Vagina (tissue), 2 donors: ENCODE measurements at places on chromosomes 6 and 20.

- no peak for DNase-seq
Observed at GRCh38 chr20:35121186-35121585, 25.9 kb downstream of the EDEM2 start.

GRCh38 chr6:159982731-159983506, 14.0 kb downstream of the IGF2R start:
- no peak for DNase-seq

- DNase-seq: no peak
Observed at GRCh38 chr20:56860413-56860812, 231.3 kb downstream of the TFAP2C start.

DNA sequence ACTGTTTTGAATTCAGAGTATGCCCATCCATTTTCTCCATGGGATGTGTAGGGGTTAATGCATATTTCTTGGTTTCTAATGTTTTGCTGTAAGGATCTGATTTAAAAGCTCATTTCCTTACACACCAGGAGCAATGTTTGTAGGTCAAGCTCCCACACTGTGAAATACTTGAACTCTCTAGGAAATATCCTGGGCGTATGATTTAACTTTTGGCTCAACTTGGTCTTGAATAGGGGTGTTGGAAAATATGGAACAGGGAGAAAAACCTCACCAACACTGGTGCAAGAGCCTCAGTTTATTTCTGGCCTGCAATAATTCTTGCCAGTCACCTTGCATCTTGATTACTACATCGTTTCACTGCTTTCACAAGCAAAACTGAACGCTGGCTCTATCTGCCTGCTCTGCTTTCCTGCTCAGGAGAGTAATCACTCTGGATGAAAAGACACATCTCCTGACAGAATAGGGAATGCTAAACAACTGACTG, 25.1 kb upstream of the RFPL4B start:
- DNase-seq: no peak

- DNase-seq: no peak
Observed at GRCh38 chr20:36270744-36271638, 34.7 kb downstream of the AAR2 start.

DNA sequence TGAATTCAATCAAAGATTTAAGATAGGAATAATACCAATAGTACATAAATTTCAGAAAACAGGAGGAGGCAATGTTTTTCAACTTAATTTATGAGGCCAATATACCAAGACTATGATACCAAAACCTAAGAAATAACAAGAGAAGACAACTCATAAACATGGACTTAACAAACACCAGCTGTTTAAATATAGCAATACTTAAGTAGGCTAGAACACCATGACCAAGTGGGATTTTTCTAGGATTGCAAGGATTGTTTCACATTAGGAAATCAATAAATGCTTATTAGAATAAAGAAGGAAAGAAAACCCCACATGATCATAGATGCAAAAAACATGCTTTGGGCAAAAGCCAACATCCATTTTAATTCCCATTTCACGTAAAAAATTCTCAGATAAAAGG, 355.1 kb downstream of the EPM2A start:
- no peak for DNase-seq

GRCh38 chr6:8830794-8831193, 395.4 kb upstream of the SLC35B3 start:
- no peak for DNase-seq

GRCh38 chr6:43808412-43808811, 38.4 kb downstream of the VEGFA start:
- DNase-seq: no peak

- DNase-seq: no peak
Observed at GRCh38 chr6:3557336-3557735, 100.5 kb upstream of the SLC22A23 start.

GRCh38 chr20:479487-479886, 17.2 kb upstream of the TBC1D20 start:
- DNase-seq: no peak

DNA sequence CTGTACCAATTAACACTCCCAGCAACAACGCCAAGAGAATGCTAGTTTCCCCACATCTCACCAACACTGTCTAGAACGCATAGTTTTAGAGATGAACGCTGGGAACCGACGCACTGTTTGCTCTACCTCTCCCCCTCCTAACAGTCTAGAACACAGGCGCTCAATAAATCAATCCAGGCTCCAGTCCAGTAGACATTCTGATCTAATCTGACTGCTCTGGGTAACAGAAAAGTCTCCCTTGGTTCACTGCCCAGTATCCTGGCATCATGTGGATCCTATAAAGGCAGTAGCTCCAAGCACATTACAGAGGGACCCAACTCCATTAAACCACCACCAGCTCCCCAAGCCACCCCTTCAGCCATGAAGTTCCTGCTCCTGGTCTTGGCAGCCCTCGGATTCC, at the start of gene DEFB132:
DEFB132 (plus strand) TSS at position 306 of the 400 bp plus-strand sequence; CDS start at position 361, 55 bp downstream.
- DNase-seq: no peak

GRCh38 chr6:115594891-115595290, 465.8 kb downstream of the FRK start:
- no peak for DNase-seq

DNA sequence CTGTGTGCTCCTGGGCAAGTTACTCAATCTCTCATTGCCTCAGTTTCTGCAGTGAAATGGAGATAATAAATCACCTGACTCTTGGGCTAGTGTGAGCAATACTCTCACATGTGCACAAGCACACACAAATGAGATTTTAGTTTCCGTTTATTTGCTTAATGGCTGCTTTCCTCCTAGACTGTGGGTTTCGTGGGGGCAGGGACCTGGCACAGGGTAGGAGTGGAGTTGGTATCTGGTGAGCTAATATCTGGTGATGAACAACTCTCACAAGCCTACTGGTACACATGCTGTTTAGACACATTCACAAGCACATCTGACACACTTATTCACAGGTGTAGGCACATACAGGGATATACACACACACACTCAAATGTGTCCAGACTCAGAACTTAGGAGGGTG, 73.8 kb downstream of the TOX2 start:
- no peak for DNase-seq

DNA sequence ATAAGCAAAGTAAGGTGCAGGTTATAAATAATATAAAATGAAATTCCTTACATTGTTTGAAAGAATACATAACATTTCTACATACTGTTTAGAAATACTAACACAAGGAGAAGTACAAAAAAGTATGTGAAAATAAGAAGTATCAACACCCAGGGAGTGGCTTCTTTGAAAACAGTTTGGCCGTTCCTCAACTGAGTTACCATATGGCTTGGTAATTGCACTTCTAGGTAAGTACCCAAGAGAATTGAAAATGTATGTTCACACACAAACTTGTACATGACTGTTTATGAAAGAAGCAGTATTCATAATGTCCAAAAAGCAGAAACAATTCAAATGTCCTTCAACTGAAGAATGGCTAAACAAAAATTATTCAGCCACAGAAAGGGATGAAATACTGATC, 30.7 kb downstream of the PAK5 start:
- no peak for DNase-seq

DNA sequence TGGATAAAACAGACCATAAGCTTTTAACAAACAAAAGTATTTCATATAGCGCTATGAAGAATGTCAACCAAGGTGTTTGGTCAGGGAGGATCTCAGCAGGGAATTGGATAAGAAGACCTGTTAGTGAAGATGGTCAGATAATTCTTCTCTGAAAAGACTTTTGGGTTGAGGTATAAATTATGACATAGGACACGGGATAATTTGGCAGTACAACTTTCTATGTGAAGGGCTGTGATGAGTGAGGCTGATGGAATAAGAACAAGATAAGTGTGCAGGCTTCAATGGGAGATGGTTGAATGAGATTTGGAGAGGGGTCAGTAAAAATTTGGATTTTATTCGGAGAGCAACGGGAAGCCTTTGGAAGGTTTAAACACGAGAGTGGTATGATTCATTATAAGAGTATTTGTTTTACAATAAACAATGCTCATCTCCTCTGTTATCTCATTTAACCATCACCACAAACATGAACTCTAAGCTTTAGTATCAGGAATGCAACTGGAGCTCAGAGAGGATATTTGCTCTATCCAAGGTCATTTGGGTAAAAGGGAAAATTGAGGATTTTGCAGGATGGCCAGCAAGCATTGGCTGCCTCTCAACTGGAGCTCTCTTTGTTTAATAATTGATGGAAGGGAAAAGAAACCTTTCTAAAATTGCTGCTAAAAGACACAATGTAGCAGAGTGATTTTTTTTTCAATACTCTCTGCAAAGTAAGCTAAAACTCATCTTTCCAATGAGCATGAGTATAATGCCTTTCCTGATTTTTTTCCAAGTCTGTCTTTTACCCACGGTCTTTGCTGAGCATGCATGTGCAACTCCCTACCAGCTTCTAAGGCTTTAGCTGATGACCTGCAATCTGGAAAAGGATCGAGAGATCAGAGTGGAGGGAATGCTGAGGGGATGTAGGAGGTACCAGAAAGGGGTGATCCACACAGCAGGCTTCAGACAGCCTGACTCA, 534.0 kb downstream of the CBLN4 start:
- DNase-seq: no peak

GRCh38 chr6:33443619-33444504, 10.5 kb upstream of the ZBTB9 start:
- DNase-seq: no peak

DNA sequence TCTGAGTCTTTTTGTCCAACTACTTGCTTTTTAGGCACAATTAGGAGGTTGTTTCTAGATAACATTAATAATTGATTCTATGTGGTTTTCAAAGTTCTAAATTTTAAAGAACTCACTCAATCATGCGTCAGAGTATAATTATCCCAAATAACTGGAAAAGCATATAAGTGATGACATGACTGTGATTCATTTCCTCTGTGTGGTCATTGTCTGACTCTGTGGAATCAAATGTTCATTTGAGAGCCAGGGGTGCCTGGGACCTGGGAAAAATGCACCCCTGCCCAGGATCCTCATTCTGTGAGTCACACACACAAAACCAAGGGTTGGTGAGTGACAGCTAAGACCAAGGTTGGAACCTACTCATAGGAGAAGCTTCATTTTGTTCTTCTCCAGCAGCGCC, 127.1 kb upstream of the MLIP start:
- no peak for DNase-seq

- DNase-seq: no peak
Observed at GRCh38 chr20:33971147-33971975, 22.4 kb upstream of the RALY start.

DNA sequence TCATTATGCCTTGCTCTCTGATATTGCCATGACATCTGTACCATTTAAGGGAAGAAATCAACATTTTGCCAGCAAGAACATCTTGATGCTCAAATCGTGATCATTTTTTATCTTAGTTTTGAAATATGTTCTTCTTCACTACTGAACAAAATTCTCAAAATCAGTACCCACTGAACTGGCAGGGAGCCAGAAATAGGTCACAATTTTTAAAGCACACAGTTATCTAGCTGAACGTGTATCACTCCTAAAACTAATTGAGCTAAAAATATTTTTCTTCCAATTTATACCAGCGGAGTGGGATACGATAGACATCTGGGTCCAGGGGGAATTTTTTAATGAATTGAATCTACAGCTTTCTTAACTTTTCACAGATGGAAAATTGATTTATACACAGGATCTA, 11.3 kb downstream of the IL17F start:
- DNase-seq: no peak

DNA sequence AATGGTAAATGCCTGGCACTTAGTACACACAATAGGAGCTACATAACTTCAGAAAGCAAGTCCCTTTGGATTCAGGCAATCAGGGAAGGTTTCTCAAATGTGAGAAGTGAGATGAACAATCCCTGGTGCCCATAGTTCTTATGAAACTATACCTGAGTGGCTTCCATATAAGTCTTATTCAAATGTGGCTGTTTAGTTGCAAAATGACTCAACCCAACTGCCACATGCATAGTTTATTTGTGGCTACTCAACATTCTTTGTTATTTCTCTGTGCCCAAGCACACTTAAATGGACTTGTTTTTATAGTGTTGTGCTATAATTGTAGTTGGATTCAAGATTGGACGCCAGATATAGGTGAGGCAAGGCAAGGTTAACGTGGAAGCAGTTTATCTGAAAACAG, 93.7 kb upstream of the ATXN1 start:
- no peak for DNase-seq

GRCh38 chr20:37669062-37669772, 24.6 kb upstream of the CTNNBL1 start:
- DNase-seq: no peak

DNA sequence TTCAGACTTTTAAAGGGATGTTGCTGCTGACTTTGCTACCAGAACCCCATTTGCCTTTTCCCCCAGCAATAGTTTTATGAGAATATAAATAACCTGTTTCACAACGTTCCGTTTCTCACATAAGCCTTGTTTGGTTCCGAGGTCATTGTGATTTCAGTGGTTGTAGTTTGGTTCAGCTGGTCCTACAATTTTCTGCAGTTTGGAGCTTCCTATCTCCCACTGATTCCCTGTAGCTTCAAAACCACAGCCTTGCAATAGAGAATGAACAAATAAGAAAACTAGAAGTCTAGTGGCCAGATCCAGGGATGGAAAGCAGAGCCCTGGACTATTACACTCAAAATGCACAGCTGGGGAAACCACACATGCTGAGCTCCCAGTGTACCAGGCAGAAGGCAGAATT, 24.1 kb upstream of the SH3BGRL2 start:
- DNase-seq: no peak

- no peak for DNase-seq
Observed at GRCh38 chr20:53921443-53921973, 148.9 kb downstream of the BCAS1 start.

GRCh38 chr6:80437221-80437620, 330.8 kb downstream of the BCKDHB start:
- no peak for DNase-seq

- DNase-seq: no peak
Observed at GRCh38 chr6:29723666-29724588, 693 bp downstream of the HLA-F start.

GRCh38 chr20:31767805-31768204, 28.7 kb downstream of the TPX2 start:
- no peak for DNase-seq

GRCh38 chr6:33589392-33589730, 9.3 kb upstream of the BAK1 start:
- peak; percentile 87 for DNase-seq

DNA sequence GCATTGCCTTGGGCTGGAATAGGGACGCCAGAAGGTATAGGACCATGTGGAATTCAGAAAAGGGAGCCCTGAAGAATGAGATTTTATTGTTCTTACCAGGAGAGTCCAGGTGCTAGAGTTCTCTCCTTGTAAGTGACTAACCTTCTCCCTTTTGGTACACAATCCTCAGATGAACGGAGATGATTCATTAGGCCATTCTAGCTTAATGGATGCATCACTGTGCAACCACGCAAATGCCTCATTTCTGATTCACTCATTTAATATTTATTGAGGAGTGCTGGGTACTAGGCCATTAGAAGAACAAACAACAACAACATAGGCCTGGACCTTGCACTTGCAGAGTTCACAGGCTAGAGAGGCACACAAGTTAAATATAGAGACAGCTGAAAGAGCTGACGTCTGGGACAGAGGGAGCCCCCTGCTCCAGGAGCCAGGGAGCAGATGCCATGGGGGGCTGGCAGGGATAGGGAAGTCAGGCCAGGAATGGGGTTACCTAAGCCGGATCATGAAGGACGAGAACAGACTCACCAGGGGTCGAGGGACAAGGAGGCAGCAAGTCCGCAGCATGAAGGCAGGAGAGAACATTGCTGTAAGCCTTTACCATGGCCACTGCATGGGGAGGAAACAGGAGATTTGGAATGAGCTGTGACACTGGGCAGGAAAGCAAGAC, 179.5 kb upstream of the AKAP12 start:
- peak; percentile 70 for DNase-seq

- DNase-seq: no peak
Observed at GRCh38 chr6:157335829-157336228, 12.5 kb upstream of the TMEM242 start.

GRCh38 chr6:162864911-162865310, 137.1 kb downstream of the PACRG start:
- DNase-seq: no peak
